ENCODE measurements at places on chromosomes 3 and 15. TPM values are rescaled to one million over a fixed set of nuclear protein-coding genes. Genes with fewer than 3 reads are reported as not detected.

DNA sequence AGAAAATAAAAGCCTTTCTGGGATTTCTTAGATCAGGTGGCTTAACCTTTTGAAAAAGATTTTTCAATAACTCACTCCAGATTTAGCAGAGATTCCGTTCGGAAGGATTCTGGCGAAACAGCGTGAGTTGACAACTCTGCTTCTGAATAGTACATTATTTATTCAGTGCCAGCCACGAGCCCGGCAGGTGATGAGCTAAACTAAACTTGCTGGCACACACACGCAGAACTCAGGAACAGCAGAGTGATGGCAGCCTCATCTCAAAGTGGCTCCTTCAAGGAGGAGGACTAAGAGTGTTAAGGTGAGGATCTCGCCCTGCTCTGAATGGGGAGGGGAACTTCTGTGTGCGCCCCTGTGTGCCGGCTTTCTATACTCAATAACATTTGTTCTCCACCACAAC lies 114.3 kb downstream of the FAM43A start:
- no peak for DNase-seq

- peak; percentile 31 for DNase-seq
These were observed 12.4 kb downstream of the OTOL1 start for GRCh38 chr3:161508852-161509477.

- DNase-seq: peak; percentile 43
These were observed 87.3 kb upstream of the C15orf61 start for GRCh38 chr15:67433495-67434099.

DNA sequence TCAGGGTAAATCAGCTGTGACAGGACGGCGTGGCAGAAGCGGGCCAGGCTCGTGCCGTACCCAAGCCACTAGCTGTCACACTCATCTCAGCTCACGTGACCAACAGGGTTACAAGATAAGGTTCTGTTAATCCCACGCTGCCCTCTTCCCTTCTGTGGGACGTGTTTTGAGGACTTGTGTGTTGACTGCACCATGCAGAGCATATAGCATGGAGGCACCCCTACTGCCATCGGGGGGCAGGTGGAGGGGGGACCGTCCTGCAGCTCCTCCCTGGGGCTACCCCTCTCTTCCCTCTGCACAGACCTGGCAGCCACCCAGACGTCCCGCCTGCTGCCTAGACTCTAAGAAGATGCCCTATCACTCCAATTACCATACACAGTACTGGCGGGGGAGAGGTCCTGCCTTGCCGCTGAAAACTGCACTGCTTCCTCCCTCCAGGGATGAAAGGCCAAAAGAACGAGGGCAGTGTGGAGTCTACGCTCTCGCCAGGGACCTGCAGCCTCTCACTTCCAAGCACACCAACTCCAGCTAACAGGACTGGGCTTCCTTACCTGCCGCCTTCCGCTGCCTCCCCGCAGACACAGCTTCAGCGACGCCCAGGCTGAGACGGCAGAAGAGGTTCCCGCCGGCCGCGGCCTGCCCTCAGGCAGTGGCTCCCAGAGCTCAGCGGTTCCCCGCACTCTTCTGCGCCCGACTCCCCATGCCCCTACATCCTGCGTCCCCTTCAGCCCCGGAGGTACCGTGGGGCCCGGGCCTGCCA lies at the start of gene TNK2:
Gene TNK2, minus strand, starts transcription at position 618 of the 760 bp plus-strand sequence. CDS start 19,963 bp downstream, outside the sequence.
- DNase-seq: no peak

DNA sequence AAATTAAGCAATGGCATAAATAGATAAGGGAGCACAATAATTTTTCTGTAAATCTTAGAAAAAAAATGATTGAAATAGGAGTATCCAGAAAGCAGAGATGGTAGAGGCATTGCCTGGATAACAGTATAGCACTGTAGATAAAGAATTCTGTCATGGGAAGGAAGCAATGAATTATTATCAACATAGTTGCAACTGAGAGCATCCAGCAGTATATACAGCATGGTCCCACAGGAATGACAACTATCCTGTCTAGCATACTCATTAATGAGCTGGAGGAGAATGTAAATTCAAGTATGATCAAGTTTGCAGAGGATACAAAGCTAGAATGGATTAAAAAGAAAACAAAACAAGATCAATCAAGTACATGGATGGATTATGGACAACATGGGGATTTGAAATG lies 90.8 kb downstream of the DPH6 start:
- DNase-seq: no peak

DNA sequence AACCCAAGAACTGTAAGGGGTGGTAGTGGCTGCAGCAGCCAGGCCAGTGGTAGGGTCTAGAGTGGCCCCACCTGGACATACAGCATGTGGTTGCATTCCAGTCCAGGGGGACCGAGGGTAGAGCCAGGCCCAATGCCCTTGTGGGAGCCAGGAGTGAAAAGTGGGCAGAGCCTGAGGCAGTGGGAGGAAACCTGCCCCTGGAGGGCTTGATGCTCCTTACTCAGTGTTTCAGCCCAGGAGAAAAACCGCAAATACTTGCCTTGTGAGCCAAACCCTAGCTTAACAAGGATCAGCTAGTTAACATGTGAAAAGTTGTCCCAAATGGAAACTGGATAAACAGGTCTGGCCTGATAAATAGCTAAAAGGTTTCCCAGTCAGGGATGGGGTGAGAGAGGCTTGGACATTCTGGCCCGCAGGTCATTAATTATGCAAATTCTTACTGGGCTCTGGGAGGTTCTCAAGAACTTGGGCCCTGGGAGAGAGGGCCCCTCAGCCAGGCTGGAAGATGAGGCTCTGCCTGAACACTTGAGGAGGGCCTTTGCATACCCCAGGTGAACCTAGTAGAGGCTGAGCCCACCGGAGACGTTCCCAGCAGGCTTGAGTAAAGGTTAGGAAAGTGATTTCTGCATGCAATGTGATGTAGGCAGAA lies 222.1 kb downstream of the THSD4 start:
- DNase-seq: no peak

DNA sequence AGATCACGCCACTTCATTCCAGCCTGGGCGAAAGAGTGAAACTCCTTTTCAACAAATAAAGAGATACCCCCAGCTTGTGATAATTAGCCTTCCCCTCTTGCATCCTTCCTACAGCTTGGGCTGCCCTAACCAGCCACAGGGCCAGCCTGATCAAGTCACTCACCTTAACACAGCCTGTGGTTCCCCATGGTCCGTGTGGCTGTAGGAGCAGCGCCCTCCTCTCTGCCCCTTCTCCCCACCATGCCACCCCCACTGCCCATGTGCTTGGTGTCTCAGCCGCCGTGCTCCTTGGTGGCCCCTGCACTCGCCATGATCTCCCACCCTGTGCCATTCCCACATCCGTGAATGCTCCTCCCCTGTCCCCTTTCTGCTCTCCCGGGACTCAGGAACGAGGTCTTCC lies 13.2 kb upstream of the RPP14 start:
- DNase-seq: no peak

GRCh38 chr3:102089904-102090720 lies 240.8 kb downstream of the NFKBIZ start:
- no peak for DNase-seq

GRCh38 chr3:8529738-8530525 lies 28.3 kb downstream of the LMCD1 start:
- DNase-seq: no peak

GRCh38 chr3:67848299-67848698 lies 193.9 kb upstream of the SUCLG2 start:
- DNase-seq: no peak

- no peak for DNase-seq
These were observed 42.9 kb downstream of the CFAP20DC start for GRCh38 chr3:59006634-59007517.

DNA sequence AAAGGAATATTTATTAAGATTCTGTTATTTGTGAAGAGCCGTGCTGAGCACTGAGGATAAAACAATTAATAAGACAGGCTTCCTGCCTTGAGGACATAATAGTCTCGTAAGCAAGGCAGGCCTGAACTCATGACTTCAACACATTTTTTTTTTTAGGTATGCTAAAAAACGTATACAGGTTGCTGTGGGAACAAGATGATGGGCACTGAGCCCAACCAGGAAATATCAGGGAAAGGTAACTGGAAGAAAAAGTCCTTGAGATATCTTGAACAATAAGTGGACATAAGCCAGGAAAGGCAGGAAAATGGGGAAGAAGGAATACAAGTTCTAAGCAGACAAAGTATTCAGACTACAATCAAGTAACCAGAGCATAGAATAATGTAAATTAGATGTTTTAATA lies 26.1 kb downstream of the CERS3 start:
- DNase-seq: no peak

- DNase-seq: no peak
These were observed 62.5 kb downstream of the VPS13C start for GRCh38 chr15:61997786-61998185.

GRCh38 chr3:4401441-4401840 lies 65.6 kb downstream of the SUMF1 start:
- no peak for DNase-seq

- DNase-seq: no peak
These were observed 747 bp downstream of the NSUN3 start for GRCh38 chr3:94063496-94064119.

- DNase-seq: no peak
These were observed 44.6 kb upstream of the LIMD1 start for GRCh38 chr3:45549961-45550360.

- DNase-seq: no peak
These were observed 31.1 kb downstream of the FBXO40 start for GRCh38 chr3:121624147-121624899.

GRCh38 chr3:14297784-14298236 lies 104.6 kb upstream of the SLC6A6 start:
- no peak for DNase-seq

GRCh38 chr3:193590088-193590856 lies 2.7 kb upstream of the OPA1 start:
- no peak for DNase-seq

DNA sequence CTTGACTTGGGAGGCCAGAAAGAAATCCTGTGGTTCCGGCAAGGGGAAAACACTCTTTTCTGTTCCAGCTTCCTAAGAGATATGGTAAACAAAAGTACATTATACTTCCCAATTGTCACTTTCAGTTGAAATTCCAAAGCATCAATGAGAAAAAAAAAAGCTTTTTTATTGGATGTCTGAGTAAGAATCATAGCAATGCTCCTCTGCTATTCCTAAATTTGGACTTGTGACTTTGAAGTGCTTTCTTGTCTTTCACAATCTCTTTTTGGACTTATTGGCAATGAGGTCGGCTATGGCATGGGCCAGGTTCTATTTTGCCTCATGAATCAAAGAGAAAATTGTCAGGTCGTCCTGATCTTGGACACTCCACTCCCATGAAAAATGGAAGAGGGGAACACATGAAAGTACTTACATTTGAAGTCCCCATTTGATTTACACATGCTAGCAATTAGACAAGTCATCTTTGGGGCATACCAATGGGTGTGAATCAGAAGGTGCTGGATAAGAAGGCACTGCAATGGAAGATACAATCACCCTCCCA lies 170.5 kb downstream of the GREM1 start:
- no peak for DNase-seq

- no peak for DNase-seq
These were observed 46.3 kb upstream of the INSYN1 start for GRCh38 chr15:73799466-73799865.

DNA sequence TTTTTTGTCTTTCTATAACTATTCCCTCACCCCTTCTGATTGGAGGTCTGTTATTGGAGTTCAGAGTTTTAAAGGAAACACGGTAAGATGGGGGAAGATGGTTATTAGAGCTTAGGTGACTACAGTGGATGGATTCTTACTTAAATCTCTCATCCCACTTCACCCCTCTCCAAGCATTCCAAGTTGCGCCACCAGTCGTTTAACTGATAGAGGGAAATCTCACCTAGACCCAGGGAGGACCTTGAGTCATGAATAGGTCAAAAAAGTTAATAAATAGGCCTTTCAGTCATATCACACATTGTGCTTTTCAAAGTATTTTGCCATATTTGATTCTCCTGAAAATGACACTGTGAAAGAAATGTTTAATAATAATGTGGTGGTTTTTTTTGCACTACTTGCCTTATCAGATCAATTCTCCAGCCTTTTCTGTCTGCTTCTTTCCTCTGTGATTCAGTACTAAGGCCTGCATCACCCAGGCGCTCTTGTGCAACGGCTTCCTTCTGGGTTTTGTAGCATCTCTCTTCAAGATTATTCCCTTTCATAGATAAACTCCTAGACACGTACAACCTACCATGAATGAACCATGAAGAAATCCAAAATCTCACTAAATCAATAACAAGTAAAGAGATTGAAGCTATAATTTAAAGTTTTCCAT lies 100.4 kb upstream of the TGFBR2 start:
- DNase-seq: no peak

DNA sequence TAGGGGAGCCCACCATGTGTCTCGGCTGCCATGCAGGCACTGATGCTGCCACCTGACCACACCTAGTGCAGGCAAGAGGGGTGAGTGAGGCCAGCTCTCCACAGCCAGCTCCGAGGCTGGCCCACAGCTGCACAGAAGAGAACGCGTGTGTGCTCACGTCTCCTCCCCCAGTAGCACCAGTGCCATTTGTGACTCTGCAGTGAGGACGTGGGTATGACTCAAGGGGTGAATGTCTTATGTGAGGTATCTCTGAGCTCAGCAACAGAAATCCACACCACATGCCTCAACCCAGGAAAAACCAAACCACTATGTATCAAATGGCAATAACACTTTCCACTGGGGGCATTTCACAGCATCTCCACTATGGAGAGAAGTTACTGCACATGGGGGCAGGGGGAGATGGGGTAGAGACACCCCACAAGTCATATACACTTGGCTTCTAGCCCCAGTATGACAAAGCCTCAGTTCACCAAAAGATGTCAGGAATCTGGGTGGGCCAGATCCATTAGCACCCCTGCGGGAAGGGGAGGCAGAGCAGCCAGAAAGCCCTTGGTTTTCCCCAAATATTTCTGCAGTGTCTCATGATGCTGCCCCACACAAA lies 87.6 kb downstream of the LRIG1 start:
- DNase-seq: no peak

- DNase-seq: no peak
These were observed 50.6 kb downstream of the B3GNT5 start for GRCh38 chr3:183303690-183304089.

DNA sequence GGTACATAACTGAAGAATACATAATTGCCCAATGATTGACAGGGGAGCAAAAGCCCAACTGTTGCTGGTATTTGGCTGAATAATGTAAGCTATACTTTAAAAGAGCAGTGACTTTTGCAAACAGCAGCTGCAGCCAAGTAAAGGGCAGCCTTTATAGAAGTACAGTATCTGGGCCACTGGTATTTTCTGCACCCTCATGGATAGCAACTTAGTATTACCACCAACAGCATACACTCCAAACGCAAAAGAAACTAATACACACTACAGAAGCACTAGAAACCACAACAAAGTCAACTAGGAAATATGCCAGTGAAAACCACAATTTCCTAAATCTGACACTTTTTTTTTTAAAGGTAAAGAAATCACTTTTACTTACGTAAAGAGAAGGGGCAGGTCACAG lies 206.1 kb downstream of the TIGIT start:
- no peak for DNase-seq

GRCh38 chr3:33401781-33402180 lies 38.4 kb downstream of the UBP1 start:
- no peak for DNase-seq

GRCh38 chr3:31002730-31003129 lies 108.3 kb upstream of the GADL1 start:
- DNase-seq: no peak

Gene GOLGA8G
- not detected for polyA plus RNA-seq

Gene SENP8
- 5.4 TPM for polyA plus RNA-seq

Gene SLCO2A1
- 4.5 TPM for polyA plus RNA-seq

Gene PTPRG
- 31.4 TPM for polyA plus RNA-seq

Gene ACTRT3
- 2.5 TPM for polyA plus RNA-seq

Gene ITIH3
- 2.5 TPM for polyA plus RNA-seq

Gene EDEM1
- 10.3 TPM for polyA plus RNA-seq

Gene GABRG3
- polyA plus RNA-seq: not detected

Gene NRROS
- polyA plus RNA-seq: 4.7 TPM

Gene DNAJA4
- polyA plus RNA-seq: 77.6 TPM

Gene SLC22A13
- polyA plus RNA-seq: 0.13 TPM

Gene CCR8
- not detected for polyA plus RNA-seq

Gene RTP3
- polyA plus RNA-seq: not detected

Gene ACTC1
- polyA plus RNA-seq: 9,596 TPM

Gene ZKSCAN7
- 10.4 TPM for polyA plus RNA-seq
